Renal pelvis (tissue), 12 donors: ENCODE measurements at places on chromosomes 2 and 18.

GRCh38 chr18:12314591-12315305 is 6.7 kb downstream of the TUBB6 start:
- DNase-seq: no peak

DNA sequence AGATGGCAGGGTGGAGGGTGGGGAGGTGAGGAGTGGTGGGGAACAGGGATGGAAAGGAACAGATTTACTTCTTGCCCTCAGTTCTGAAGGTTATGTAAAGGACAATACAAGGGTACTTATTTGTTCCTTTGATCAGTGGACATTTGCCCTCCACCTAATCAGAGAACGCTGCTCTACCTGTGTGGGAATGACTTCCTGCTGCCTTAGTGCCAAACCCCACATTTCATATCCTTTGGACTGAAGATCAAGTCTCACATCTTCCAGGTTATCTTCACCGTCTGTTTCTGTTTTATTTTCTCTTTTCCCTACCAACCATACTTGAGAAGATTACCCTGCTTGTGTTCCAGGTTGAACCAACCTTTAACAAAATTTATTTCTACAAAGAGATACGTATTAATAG is 8.7 kb upstream of the DPP4 start:
- DNase-seq: no peak

GRCh38 chr2:72361521-72361920 is 213.9 kb upstream of the CYP26B1 start:
- no peak for DNase-seq

- no peak for DNase-seq
Measured at GRCh38 chr2:5794012-5794411, 101.8 kb downstream of the SOX11 start.

- DNase-seq: no peak
Measured at GRCh38 chr18:9965711-9966624, 52.2 kb downstream of the VAPA start.

- no peak for DNase-seq
Measured at GRCh38 chr18:48776641-48777025, 174.1 kb downstream of the SMAD7 start.

- DNase-seq: no peak
Measured at GRCh38 chr2:11454824-11455223, 11.1 kb downstream of the E2F6 start.

GRCh38 chr2:113276761-113277425 is 1.8 kb downstream of the PAX8 start:
- no peak for DNase-seq

- no peak for DNase-seq
Measured at GRCh38 chr18:25298853-25299274, 53.1 kb downstream of the ZNF521 start.

DNA sequence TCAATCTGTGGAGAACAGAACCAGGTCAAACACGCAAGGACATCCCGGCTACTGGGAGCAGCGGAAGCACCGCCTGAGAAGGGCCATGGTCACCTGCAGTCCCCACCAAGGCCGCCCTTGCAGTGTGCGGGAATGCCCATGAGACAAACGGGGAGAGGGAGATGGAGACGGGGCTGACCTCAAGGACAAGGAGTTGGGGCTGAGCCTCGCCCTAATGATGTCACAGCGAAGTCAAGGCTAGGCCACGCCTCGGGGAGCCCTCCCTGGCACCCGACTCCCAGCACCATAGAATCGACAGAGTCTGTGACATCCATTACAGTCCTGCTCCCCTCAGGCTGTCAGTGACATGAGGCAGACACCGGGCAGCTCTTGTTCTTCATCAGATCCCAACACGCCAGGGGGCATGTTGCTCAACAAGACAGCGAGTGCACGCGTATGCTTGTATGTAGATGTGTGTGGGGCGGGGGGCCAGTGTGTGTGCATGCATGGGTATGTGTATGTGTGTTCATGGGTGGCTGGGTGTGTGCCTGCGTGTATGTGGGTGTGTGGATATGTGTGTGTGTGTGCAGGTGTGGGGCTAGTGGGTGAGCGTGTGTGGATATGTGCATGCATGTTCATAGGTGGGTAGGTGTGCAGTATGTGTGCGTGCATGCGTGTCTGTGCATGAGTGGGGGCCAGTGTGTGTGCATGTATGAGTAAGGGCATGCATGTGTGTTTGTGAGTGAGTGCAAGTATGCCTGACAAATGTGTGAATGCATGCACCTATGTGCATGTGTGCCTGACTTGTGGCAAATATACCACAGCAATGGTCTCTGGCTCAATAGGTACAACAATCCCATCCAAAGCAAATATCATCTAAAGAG is 57.0 kb downstream of the ANKMY1 start:
- DNase-seq: no peak

DNA sequence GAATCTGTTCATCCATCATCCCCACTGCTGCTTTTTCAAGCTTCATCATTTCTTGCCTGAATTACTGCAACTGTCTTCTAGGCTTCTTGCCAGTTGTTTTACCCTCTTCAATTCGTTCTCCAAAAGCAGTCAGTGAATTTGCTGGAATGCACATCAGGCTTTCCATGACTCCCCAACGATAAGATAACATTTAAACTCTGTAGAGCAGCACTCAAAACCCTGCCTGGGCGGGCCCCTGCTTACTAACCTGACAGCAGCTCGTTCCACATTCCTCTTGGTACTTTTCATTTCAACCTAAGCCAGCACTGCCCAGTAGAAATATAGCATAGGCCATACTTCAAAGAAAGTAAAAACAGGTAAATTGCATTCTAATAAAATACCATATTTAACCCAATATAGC is 342.9 kb downstream of the SUCLG1 start:
- DNase-seq: no peak

DNA sequence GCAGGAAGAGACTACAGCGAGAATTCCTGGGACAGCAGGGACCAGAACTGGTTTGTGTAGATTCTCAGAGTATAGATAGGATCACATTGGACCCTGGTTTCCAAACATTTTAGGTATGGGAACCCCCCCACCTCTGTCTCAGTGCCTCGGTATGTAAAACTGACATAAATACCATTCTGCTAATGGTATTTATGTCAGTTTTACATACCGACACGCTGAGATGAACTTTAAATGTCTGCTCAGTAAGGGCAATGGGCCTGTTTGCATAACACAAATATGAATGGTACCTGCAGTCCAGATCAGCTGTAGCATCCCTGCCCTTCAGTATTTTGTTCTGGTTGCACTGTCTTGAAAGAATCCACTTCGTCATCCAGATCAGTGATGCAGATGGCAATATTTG is 73.2 kb downstream of the WDSUB1 start:
- no peak for DNase-seq

DNA sequence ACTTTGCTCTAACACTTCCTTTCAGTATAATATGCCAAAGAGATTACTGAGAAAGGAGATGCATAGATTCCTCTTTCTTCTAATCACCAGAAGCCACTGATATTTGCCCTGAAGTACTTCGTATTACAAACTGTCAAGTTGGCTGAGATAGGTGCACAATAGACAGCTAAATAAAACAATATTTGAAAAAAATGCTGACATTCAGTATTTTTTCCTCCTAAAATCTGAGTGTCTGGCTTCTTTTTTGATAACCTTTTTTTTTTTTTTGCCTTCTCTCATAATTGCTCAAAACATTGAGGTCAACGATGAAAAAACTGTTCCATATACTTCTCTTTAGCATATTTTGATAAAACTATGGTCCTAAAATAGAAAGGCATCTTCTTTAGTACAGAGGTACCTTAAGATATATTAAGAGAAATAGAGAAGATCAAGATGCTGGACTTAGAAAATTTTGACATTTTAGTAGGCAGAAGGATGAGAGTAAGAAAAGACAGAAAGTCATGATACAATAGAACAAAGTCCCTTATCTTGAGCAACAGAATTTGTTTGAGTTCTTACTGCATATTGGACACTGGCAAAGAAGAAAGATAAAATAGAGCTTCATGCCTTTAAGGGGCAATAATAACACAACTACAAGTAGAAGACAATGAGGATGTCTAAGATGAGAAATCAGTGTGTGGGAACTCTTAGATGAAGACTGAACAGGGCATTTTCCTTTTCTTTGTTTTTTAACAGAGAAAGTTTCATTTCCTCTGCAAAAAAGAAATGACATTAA is 220.7 kb downstream of the PTH2R start:
- no peak for DNase-seq

GRCh38 chr2:219687272-219687671 is 59.8 kb downstream of the SLC4A3 start:
- DNase-seq: no peak

GRCh38 chr2:131542438-131543384 is 15.0 kb downstream of the CCDC74A start:
- no peak for DNase-seq

DNA sequence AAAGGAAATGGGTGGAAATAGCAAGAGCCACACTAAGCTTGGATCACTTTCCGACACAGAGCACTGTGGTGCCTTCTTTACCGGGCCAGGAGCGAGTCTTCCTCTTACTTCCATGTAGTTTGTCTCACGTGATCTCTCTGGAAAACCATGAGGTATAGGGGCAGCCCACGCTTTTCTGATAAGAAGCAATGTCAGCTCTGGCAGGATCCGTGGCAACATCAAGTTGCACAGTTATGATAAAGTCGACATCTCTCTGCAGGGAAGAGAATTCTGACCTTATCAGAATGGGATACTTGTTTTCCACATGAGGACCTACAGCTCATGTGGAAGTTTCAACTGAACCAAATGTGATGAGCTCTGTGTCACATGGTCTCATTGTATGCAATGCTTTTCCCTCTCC is 29.5 kb downstream of the MSGN1 start:
- DNase-seq: no peak

DNA sequence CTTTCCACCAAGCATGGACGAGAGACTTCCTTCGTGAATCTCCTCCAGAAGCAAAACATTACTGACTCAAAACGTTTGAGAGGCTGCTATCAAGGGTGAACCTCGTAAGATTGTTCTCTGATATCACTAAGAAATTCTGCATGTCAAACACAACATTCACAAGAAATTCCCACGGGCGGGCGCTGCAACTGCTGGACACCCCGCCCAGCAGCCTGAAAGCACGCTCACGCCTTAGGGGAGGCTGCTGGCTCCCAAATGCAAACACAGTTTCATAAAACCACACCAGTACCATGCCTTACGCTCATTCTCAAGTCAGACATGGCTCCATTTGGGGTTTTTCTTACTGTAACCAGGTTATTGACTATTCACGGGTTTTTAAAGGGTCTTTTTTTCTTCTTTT is 39.0 kb downstream of the MBP start:
- no peak for DNase-seq

- no peak for DNase-seq
Measured at GRCh38 chr2:206276169-206276942, 1.9 kb downstream of the ZDBF2 start.

- DNase-seq: no peak
Measured at GRCh38 chr18:25230658-25231326, 121.2 kb downstream of the ZNF521 start.

- no peak for DNase-seq
Measured at GRCh38 chr2:144229296-144229695, 290.6 kb downstream of the ZEB2 start.

- no peak for DNase-seq
Measured at GRCh38 chr2:141555876-141556470, 574.8 kb downstream of the LRP1B start.

DNA sequence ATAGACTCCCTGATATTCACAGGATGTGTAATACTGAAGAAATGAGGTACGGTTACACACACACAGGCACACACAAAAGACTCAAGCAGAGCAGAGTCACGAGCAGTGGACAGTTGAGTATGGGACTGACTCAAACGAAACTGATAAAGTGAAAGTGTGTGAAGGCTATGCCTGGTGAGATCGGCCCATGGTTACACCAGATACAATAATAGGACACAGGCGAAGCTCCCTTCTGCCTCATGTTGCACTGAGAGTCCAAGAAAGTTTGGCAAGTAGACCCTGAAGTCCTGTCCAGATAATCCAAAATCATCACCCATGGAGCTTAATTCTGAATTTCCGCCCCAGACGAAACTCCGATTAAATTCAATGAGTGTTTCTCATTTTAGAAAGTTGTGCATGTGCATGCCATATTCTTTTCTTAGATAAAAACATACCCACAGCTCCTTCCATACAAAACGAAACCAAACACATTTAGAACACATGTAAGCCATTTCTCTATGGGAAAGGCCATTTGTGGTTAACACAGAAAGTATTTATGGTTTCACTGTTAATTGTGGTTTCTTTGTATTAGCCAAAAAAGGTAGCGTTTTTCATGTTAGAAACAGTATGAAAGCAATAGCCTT is 567.6 kb downstream of the PLCL1 start:
- no peak for DNase-seq

DNA sequence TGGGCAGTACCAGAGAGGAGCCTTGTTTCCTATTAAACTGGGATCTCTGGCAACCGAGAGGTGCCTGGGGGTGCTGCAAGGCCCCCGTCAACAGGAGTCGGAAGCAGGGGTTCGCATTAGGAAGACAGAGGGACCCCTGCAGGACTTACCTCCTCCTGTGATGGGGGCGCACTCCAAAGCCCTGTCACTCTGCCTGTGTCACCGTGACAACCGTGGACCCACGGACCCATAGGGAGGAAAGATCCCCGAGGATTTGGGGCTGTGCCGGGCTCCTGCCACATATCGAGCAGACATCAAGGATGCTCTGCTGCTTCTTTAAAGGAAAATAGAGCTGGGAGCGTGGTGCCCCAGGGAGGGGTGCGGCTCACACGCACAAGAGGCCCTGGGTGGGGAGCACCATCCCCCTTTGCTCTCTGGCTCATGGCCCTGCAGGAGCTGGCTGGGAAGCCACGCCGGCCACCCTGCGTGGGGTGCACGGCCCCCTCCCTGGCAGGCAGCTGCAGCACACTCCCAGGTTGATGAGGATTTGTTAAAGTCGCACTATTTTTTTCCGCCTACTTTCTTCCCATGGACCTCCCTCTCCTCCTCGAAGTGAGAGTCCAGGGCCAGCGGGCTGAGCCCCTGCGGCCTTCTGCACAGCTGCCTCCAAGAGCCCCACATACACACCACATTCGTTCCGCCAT is 167.5 kb downstream of the TWIST2 start:
- no peak for DNase-seq

GRCh38 chr2:42091671-42092070 is 43.9 kb downstream of the PKDCC start:
- no peak for DNase-seq

- no peak for DNase-seq
Measured at GRCh38 chr2:236755278-236755840, 185.7 kb downstream of the ACKR3 start.

GRCh38 chr2:43818761-43819160 is 19.9 kb downstream of the ABCG5 start:
- DNase-seq: no peak

DNA sequence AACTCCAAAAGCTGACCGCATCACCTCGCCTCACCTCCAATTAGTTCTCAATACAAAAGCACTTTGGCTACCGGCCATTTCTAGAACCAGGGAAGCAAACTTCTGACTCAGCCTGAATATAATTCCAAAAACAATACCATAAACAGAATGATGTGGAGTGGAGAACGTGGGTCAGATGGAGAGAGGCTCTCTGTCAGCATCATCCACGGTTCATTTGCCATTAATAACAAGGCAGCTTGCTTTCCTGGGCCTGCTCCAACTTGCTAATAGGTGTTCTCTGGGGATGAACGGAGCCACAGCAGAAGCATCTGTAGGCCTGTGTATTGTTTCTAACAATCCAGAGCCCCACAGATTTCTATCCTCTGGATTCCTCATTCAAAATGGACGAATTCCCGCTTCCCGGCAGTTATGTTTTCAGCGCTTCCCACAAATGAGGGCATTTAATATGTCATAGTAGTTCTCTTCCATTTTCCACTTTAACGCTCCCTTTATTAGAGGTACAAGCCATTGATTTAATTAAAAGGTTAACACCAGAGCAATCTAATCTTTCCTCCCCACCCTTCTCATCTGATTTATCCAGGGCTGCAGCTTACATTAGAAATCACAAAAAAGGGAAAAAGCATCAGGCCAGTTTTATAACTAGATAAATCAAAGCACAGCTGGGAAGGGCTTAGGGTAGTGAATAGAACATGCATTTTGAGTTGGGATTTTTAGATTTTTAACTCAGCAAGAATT is 23.2 kb upstream of the CNTNAP5 start:
- DNase-seq: no peak
